Small intestine (tissue), 16 donors: ENCODE measurements at places on chromosomes 4 and X. TPM values are rescaled to one million over a fixed set of nuclear protein-coding genes. Genes with fewer than 3 reads are reported as not detected.

DNA sequence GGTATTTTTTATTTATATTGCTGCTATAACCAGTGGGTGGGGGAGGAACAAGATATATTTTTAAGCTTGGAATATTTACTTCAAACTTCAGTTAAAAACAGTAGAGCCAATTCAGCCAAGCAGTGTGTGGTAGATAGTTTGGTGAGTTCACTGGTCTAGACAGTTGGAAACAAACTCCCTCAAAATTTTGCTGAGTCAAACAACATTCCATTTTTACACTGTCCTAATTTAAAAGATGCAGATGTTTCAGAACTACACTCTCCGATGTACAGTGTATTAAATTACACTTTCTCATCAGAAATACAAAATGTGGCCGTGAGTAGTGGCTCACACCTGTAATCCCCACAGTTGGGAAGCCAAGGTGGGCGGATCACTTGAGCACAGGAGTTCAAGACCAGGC is 23.3 kb downstream of the PRKX start:
- no peak overlapping the region for H3K27ac ChIP-seq
- H3K4me1 ChIP-seq, result no peaks in the 10 kb centered on the region
- no peak overlapping the region for H3K4me3 ChIP-seq
- H3K27me3 ChIP-seq, result no peaks in the 10 kb centered on the region

- H3K27me3 ChIP-seq, result no peaks in the 10 kb centered on the region
- no peak overlapping the region for H3K4me3 ChIP-seq
- H3K4me1 ChIP-seq, result no peaks in the 10 kb centered on the region
- no peak overlapping the region for H3K27ac ChIP-seq
These were observed 230.4 kb downstream of the CRLF2 start for GRCh38 chrX:981791-982626.

- H3K4me1 ChIP-seq, result no peaks in the 10 kb centered on the region
- H3K27me3 ChIP-seq, result no peaks in the 10 kb centered on the region
- H3K36me3 ChIP-seq, result no peaks in the 10 kb centered on the region
- H3K27ac ChIP-seq, result peak overlapping the region; percentile 95
These were observed 487 bp downstream of the TBCK start for GRCh38 chr4:106315476-106315967.

DNA sequence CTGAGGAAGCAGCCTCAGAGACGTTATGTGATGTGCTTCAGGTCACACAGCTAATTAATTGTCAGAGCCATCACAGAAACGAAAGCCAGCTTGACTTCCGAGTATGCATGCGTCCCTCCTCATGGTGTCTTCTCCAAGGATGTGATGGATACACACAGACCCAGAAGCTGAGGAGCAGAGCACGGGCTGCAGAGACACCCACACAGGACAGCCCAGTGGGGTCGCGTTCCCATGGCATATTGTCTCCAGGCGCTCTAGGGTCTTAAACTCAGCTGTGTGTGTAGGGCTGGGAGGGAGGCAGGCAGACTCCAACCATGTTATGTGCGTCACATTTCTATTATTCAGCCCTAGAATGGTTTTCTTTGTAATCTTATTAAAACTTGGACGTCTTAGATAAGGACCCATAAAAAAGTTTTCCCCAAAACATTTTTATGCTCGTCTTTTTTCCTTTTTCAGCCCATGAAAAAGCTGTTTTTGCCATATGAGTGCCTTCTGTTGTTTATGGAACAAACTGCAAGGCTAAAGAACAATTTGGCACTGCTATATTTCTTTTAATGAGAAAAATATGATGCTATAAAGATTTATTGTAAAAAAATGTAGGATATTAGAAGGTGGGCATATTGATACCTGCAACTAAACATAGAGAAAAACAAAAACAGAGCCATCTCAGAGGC is 48.5 kb downstream of the TENM3 start:
- H3K4me1 ChIP-seq, result no peaks in the 10 kb centered on the region
- H3K27ac ChIP-seq, result no peak overlapping the region
- H3K27me3 ChIP-seq, result no peaks in the 10 kb centered on the region
- no peak overlapping the region for H3K4me3 ChIP-seq
- no peak for DNase-seq

GRCh38 chr4:118396881-118397622 is 44.2 kb upstream of the PRSS12 start:
- H3K27ac ChIP-seq, result no peak overlapping the region
- H3K36me3 ChIP-seq, result no peaks in the 10 kb centered on the region
- no peak for DNase-seq
- H3K4me1 ChIP-seq, result no peaks in the 10 kb centered on the region
- H3K27me3 ChIP-seq, result peaks cover 3% of the 10 kb centered on the region

The GNRHR gene
- not detected for polyA plus RNA-seq

DNA sequence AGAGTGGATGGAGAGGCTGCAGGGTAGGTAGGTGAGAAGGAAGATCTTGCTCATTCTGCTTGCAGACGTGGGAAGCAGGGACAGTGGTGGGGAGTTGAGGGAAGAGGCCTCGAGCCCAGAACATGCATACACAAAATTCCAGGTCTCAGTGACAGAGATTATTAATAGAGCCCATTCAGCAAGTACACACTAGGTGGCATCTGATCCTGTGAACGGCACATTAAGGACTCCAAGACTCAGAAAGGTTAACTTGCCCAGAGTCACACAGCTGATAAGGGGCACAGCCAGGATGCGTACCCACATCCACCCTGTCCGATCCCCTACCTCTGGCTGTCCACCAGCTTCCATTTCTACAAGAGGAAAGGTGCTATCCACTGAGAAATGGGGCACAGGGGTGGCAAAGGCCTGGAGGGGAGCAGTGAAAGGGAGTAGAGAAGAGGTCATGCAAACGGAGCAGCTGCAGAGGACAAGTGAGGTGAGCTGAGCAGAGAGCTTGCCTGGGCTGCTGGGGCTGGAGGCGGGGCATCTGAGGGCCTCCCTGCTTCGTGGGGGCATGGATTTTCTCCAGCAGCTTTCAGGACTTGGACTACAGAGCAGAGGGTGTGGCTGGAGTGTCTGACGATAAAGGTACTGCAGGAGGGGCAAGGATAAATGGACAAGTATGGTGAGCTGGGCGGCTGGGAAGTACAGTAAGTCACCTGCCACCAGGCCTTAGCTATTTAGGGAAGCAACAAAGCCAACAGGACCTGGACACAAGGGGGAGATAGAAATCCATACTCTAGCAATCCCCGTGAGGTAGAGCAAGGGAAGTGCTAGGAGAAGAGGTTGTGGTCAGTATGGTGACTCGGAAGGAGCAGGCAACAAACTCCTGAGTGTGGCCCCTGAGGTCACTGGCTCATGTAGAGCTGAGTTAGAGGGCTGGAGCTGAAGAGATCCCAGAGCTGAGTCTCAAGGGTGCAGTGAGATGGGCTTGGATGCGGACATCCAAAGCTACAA is 11.2 kb downstream of the IDS start:
- H3K27ac ChIP-seq, result peak overlapping the region; percentile 47
- peaks cover 63% of the 10 kb centered on the region for H3K36me3 ChIP-seq
- DNase-seq, result peak; percentile 55
- no peaks in the 10 kb centered on the region for H3K27me3 ChIP-seq
